ENCODE measurements at places on chromosomes 4 and X.

DNA sequence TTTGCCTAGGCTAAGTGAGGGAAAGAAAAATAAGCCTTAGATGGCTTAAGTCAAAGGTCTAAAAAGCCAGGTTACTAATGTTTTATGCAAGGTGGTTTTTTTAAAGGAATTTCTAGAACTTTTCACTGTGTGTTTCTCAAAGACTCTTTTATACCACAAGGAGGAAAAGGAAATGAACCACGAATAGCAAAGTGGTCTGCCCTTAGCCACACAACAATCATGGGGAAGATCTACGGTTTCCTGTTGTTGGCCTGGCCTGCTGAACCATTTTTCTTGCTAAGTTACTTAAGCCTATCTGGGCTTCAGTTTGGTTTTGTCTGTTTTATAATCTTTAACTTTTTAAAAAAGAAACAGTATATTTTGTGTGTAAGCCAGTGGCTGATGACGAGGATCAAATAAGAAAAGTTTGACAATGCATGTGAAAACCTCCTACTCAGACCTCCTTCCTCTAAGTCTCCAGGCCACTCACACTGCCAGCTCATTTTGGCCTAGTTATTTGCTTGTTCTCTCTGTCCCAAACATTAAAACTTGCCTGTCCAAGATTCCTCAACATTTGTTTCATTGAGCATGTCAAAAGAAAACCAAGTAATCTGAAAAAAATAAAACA is 56.7 kb upstream of the COL25A1 start:
- no peak for DNase-seq

DNA sequence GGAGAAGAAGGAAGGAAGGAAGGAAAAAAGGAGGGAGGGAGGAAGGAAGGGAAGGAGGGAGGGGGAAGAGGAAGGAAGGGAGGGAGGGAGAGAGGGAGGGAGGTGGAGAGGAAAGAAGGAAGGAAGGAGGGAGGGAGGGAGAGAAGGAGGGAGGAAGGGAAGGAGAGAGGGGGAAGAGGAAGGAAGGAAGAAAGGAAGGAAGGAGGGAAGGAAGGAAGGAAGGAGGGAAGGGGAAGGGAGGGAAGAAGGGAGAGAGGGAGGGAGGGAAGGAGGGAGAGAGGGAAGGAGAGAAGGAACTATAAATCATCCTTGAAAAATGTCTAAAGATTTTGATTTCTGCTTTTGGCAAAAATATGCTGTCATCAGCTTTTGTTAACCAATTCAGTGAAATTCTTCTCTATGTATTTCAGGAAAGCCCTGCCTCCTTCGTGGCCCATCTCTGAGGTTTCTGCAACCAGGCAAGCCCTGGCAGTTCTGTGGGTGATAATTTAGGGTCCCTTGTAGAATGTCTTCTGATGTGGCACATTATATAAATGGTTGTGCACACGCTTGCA is 7.1 kb upstream of the HOPX start:
- DNase-seq, result no peak

DNA sequence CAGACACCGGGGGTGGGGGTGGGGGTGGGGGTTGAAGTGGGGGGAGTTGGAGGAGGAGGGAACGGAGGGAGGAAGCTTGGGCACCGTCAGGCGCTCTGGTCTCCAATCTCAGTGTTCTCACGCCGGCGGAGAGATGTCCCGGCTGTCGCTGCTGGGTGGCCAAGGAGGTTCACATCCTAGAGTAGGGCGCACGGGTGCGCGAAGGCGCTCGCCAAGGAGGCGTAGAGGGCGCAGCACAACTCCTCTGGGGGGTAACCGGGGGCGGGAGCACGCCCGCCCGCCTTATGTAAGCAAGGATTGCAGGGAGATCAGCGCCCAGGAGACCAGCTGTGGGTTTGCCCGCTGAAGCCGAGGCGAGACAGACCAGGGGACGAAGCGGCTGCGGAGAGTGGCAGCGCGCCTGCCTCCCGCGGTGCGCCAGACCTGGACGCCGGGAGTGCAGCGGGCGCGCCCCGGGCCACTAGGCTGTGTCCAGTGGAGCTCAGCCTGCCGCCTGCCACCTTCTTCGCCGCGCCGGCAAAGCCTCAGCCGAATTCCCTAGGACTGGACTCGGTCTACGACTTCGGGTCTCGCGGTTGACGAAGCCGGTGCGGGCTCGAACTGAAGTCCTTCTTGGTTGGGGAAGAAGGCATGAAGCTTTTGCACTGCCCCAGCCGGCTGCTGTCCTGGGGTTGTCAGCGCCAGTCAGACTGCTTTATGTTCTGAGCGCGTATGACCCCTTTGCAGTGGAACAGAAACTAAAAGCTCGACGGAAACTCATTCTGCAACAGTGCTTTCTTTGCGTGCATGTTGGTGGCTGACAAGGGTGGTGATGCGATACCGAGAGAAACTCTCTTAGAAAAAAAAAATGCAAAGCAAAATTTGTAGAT is 707 bp upstream of the UNC5C start:
- DNase-seq, result no peak

GRCh38 chr4:151484396-151485102 is 75.6 kb downstream of the FHIP1A start:
- peak; percentile 82 for DNase-seq

DNA sequence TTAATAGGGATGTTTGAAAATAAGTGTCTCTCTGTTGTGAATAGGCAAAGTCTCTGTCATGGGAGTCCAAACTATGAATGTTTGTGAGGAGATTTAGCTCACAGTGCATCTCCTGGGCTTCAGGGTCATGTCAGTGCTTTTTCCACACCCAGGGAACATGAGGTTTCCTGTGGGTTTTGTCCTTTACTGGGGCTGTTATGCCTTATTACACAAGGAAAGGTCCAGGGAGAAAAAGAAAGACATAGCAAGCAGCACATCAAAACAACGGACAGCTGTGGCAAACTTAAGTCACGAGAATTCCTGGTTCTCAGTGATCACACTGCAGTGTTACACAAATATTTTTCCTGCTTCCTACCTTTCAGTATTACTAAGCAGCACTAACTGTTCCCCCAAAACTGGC is 99.4 kb downstream of the MBNL3 start:
- no peak for DNase-seq

DNA sequence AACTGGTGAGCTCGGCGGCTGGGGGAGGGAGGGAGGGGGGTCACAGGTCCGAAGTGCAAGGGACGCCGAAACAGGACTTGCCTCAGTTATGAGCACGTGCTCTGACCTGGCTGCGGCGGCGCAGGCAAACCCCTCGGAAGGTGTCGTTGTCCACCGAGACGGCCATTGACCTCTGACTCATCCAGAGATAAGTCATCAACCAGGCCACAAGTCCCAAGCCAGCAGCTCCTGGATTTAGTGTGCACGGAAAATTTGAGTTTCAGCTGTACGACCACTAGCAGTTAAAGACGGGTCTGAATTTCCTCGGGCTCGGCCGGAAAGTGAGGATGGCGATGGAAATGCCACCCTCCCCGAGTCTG is 674 bp downstream of the SH3D19 start:
- no peak for DNase-seq

- peak; percentile 53 for DNase-seq
Measured at GRCh38 chrX:77003956-77004355, 443.2 kb upstream of the FGF16 start.

DNA sequence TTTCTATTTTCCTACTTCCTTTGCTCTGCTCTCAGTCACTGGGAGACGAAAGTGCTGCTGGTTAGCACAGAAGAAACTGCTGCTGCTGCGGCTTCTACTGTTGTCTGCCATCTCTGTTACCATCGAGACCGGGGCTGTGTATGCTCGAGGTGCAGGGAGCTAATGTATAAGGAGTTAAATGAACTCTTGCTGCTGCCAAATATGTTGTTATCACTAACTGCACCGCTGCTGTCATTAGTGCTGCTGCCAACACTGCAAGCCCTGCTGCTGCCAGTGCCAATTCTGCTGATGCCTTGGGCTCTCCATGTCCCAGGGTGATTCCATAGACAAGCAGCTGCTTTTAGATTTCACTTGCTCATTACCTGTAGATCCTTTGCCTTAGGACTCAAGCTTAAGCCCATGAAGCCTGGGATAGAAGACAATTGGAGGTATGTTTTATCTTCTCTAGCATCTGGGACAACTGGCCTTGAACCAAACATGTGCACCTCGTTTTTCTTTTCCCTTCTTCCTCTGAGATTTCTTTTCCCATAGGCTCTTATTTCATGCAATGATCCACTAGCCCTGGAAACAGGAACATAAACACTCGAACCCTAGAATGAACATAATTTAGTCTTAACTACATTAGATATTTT is 107.8 kb downstream of the CCSER1 start:
- no peak for DNase-seq

DNA sequence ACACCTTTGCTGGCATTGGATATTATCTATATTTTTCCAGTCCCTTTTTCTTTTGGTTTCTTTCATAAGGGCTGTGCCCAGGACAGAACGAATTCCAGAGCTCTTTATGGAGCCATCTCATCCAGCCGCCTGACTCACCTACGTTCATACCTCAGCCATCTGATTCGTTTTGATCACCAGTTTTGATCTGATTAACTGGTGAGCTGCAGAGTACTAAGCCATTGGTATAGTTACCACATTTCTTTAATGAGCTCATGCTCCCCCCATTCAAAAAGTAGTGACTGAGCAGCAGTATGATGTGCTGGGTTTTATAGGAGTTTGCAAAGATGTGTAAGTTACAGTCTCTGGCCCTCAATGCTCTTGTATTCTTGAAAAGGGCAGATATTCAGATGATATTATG is 43.0 kb upstream of the CDKN2AIP start:
- no peak for DNase-seq

- no peak for DNase-seq
Measured at GRCh38 chr4:121764702-121765367, at the start of gene SMIM43. Gene SMIM43 (minus strand): TSS chr4:121765164. CDS start chr4:121765105, 59 bp downstream.

DNA sequence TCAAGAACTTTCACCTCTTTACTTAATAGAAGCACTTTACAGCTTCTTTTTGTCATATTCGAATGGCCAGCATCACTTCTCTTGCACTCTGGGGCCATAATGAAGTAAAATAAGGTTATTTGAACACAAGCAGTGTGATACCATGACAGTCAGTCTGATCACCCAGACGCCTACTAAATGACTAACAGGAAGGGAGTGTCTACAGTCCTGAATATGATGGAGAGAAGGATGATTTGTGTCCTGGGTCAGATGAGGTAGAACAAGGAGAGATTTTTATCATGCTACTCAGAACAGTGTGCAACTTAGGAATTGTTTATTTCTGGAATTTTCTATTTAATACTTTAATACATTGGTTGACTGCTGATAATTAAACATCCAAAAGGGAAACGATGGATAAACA is 284.2 kb upstream of the F9 start:
- DNase-seq, result no peak

DNA sequence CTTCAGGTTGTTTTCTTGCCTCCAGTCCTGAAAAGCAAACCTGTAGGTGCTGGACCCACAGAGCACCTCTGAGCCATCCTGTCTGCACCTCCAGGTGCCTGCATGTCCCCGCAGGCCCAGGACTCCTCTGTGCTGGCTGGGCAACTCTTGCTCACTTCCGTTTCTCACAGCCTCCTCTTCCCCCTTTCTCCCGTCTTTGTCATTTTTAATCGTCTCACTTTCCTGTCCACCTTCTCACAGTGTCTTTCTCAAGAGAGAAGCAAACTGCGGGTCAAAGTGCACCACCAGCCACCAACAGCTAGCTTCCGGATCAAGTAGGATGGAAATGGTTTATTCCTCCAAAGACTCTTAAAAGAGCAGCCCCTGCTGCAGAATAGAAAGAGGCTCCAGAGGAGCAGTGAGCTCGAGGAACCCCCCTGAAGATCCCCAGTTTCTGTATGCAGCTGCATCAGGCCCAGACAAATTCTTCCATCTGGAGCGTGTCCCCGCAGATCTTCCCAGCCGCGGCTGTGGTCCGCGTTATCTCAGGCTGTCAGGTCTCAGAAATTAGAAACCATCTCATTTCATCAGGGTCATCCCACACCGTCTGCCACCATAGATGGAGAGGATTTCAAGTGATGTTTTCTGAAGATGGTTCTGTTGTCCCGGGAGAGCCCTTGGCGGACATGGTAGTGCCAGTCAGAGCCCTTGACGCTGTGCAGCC is 87.7 kb downstream of the FHDC1 start:
- DNase-seq, result no peak

- DNase-seq, result no peak
Measured at GRCh38 chr4:76198411-76199237, 15.0 kb downstream of the SCARB2 start.

- DNase-seq, result no peak
Measured at GRCh38 chrX:73851014-73852009, 288.3 kb downstream of the CHIC1 start.

DNA sequence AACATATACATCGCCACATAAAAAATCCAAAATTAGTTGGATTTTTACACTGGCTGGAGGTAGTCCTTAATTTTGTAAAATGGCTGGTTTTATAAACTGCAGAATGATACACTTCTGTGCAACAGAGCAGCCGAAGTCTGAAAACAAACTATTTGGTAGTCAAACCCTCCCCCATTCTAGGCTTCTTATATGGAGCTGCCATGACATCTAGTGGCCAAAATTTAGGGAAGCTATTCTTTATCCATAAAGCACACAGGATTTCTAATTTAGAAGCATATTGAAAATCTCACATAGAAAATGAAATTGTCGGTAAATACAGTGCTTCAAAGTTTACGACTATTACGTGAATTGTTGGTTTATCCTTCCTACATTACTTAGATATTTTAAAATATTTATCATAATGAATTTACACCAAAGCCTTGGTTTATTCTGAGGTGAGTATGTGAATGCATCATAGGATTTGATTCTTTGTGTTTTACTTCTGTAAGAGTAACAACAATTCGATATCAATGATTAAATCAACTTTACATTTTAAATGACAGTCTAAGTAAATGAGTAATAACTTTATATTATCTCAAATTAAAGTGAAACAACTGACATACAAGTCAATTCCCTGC is 113.4 kb upstream of the FAM241A start:
- DNase-seq, result peak; percentile 42

GRCh38 chr4:108272046-108272445 is 103.3 kb upstream of the LEF1 start:
- DNase-seq, result no peak

DNA sequence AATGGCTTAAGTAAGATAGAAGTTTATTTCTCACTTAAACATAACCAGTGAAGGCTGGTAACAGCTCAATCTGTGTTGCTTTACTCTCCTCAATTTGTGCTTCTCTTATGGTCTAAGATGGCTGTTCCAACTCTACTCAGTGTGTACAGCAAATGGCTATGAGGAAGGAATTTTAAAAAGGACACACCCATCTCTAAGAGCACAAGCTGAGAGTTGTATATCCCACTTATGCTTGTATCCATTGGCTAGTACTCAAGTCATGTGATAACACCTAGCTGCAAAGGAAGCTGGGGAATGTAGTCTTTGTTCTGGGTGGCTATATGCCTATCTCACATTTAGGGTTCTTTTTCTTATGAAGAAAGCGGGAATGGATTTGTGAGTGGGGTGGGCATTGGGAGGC is 63.3 kb downstream of the GPAT3 start:
- DNase-seq, result no peak

- no peak for DNase-seq
Measured at GRCh38 chrX:84666086-84666485, 163.8 kb upstream of the HDX start.

DNA sequence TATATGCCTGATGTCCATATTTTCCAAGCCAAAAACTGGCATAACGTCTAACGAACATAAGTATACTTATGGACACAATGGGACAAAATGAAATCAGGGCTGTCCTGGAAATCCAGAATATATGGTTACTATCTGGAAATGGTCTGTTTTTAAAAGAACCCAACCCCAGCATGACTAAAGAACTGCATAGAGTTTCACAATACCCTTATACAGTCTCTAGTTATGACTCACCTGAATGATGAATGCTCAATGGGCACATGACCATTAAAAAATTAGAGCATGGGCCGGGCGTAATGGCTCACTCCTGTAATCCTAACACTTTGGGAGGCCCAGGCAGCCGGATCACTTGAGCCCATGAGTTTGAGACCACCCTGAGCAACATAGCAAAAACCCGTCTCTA is 31.8 kb downstream of the AMMECR1 start:
- DNase-seq, result peak; percentile 57

- no peak for DNase-seq
Measured at GRCh38 chr4:113950207-113950606, 29.2 kb downstream of the ARSJ start.

All from fibroblast of skin of left biceps (primary cell).